ENCODE measurements at places on chromosomes 4 and X.

GRCh38 chr4:121952290-121952689 is 430 bp upstream of the TRPC3 start:
- no peak for DNase-seq

DNA sequence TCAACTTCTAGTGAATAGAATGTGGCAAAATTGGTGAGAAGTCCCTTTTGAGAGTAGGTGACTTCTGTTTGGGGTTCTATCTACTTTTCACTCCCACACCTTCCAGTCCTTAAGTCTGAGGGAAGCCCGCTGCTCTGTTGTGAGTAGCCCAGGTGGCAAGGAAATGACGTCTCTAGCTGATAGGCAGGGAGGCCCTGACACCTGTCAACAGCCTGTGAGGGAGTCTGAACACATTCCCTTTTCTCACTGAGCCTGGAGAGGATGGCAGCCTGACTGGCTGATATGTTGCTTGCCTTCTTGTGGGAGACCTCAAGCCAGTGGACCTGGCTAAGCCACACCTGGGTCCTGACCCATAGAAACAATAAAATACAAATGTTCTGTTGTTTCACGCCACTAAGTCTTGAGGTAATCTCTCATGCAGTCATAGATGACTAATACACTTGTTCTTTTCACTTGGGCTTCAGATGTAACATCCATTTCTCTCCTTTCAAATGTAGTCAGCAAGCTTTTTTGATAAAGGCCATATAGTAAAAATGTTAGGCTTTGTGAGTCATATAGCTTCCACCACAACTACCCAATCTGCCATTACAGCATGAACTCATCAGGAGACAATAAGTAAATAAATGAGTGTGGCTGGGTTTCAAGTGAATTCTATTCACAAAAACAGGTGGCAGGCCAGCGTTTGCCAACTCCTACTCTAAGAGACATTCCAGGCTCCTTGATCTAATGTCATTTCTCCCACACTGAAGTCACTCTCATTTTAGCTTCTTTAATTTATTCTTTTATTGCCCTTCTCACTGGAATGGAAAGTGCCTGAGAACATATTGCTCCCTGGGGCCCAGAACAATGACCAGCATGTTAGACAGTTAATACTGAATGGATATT is 265.1 kb upstream of the MAD2L1 start:
- no peak for DNase-seq

DNA sequence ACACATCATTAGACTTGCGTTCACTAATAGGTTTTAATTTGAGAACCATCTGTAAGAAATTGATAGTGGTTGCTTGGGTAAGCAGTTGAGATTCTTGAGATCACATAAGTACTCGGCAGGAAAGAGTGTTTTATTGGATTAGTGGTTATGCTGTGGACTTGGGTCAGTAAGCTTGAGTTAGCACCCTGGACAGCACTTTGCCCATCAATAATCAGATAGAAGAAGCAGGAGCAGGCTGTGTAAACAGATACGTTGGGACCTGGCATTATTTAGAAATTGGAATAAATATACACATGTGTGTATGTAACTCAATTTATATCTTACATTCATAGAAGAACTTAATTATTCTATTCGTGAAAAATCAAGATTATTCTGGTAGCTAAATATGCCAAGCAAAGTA is 357.5 kb upstream of the SMIM31 start:
- no peak for DNase-seq

DNA sequence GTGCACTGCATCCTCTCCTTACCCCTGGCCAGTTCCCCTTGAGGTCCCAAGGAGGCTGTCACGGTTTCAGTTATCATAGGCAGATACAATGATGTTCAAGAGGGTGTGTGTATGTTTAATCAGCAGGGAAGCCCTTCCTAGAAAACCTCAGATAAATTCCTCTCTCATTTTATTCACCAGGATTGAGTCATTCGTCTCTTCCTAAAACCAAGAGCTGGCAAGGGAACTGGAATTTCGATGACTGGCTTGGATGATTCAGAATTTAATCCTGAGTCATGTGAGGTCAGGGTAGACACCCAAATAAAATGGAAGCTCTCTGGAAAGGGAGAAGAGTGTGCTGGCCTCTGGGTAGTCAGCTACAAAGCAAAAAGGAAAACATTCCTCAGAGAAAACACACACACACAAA is 106.2 kb upstream of the RAPGEF2 start:
- DNase-seq = no peak

DNA sequence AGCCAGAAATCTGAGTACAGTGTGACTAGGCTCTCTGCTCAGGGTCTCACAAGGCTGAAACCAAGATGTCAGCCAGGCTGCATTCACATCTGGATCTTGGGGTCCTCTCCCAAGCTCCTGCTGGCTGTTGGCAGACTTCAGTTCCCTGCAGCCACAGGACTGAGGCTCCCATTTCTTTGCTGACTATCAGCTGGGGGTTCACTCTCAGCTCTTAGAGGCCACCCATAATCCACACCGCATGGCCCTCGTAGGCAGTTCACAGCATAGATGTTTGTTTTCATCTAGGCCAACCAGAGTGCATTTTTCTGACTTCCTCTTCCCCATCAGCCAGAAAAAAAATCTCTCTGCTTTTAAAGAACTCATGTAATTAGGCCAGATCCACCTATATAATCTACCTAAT is 8.2 kb upstream of the WDR44 start:
- DNase-seq = no peak

GRCh38 chrX:52865343-52865998 is 2.4 kb downstream of the XAGE3 start:
- no peak for DNase-seq

GRCh38 chr4:42159271-42160001 is 7.0 kb upstream of the BEND4 start:
- DNase-seq = no peak

GRCh38 chrX:17520016-17520615 is 145.1 kb downstream of the NHS start:
- no peak for DNase-seq

- DNase-seq = no peak
Observed at GRCh38 chrX:13077168-13077567, 32.7 kb upstream of the FAM9C start.

GRCh38 chr4:40702137-40702799 is 47.5 kb upstream of the NSUN7 start:
- no peak for DNase-seq

DNA sequence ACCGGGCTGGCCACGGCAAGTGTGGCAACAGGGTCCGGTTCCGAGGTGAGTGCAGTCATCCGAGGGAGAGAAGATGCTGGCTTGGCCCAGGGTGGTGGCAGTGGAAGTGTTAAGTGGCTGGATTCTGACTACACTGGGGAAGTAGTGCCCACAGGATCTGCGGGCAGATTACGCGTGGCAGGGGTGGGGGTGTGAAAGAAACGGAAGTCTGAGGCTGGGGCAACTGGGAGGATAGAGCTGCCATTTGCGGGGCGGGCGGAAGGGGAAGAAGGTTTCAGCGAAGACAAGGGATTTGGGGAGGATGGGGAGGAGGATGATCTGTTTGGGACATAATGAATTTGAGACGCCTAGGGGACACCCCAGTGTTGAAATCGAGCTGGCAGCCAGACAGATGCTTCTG is 5.3 kb downstream of the RS1 start:
- DNase-seq = no peak

- DNase-seq = no peak
Observed at GRCh38 chrX:37958525-37959211, 47.7 kb upstream of the SYTL5 start.

DNA sequence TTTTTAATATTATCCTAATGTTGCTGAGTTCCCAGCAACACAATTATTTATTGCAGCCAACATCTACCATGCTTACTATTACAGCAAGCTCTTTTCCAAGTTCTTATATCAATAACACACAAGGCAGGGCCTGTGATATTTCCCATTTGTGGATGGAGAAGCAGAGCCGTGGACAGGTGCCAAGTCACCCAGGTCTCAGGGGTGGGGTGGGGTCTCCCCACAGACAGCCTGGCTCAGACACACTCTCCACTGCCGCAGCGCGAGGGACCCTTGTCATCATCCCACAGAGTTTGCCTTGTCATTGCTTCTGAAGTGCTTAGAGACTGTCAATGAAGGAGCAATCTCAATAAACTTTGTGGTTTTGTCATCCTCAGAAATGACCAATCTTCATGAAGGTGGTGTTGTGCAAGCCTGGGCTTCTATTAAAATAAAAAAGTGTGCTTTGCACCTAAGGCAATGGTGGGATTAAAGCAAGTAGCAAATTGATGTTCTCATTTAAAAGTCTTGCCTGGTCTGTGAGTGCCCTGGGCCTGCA is 76.1 kb downstream of the SORBS2 start:
- DNase-seq = no peak

GRCh38 chrX:53088136-53088974 is 5.6 kb upstream of the KANTR start:
- DNase-seq = peak; percentile 52

GRCh38 chr4:37463033-37463856 is 218.7 kb downstream of the NWD2 start:
- DNase-seq = no peak

DNA sequence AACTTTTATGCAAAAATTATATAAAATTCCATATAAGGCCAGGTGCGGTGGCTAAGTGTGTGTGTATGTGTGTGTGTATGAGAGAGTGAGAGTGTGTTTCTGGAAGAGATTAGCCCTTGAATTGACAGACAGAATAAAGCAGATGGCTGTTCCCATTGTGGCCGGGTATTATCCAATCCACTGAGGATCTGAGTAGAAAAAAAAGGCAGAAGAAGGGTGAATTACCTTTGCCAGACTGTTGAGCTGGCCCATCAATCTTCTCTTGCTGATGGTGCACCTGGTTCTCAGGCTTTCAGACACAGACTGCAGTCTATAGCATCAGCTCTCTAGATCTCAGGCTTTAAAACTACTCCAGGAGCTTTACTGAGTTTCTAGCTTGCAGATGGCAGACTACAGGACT is 92.2 kb upstream of the SLIT2 start:
- DNase-seq = no peak

DNA sequence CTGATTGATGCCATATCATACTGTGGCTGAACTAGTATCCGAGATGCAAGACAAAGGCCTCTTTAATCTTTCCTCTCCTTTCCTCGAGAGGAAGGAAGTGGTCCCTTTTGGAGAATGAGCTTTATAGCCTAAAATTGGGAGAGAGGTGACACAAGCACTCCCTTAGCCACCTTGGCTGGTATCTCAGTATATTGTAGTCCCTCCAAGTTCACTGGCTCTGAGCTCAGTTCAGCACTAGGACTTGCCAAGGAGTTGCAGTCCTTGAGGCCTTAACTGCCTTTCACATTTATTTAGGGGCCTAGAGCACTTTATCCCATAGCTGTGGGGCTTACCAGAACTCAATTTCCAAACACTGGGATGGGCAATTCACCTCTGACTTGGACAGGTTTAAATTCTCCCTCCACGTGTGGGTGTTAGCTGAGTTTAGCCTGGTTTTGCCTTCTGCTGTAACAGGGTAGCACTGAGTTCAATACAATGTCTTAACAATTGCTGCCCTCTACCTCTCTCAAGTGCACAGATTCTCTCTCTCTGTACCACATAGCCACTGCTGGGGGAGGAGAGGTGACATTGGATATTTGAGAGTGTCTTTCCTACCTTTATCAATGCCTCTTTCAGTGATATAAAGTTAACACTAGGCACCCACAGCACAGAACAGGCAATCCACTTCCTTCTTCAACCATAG is 216.4 kb downstream of the TECRL start:
- DNase-seq = no peak

DNA sequence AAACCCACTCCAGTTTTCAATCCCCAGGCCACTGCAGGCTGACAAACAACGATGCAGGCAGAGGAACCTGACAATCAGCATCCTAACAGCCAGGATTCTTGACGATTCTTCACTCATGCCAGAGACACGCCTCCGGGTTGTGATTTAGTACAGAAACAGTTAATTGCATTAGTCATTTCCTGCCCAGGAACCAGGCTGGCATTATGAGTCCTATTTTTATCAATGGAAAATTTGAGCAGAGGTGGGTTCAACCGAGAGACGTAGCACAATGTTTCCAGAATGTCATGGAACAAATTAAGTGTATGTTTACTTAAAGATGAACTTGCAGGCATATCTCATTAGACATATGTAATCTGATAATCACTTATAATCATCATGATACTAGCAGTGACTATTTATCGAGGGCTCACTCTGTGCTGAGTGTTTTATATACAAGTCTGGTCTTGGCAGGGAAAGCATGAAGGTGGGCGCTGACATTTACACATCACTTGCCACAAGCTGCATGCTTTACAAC is 159.7 kb downstream of the NSUN7 start:
- DNase-seq = no peak

- no peak for DNase-seq
Observed at GRCh38 chrX:24243692-24244091, 70.2 kb downstream of the SUPT20HL2 start.

DNA sequence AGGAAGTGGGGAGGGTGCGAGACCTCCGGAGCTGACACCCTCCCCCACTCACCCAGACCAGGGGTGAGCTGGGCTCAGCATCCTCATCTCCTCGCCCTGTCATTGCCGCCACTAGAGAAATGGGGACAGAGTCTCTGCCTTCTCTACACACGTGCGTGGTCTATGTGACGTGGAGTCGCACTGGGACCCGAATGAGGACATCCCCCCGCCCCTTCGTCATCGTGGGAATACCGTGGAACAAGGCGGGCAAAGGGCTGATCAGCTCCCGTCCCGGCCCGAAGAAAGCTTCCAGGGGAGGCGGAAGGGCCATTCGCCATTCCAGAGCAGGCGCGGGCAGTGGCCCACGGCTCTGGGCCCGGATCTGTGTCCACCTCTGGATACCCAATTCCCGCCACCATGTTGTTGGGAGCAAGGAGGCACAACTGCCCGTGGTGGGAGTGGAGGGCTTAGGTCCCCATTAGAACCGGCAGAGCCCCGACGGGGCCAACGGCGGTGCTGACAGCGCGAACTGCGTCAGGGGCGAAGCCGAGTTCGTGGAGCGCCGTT is 12.0 kb downstream of the HMX1 start:
- no peak for DNase-seq

- DNase-seq = no peak
Observed at GRCh38 chr4:74159143-74159709, 1.3 kb downstream of the MTHFD2L start.

- DNase-seq = no peak
Observed at GRCh38 chr4:102452854-102453253, 48.3 kb upstream of the NFKB1 start.

DNA sequence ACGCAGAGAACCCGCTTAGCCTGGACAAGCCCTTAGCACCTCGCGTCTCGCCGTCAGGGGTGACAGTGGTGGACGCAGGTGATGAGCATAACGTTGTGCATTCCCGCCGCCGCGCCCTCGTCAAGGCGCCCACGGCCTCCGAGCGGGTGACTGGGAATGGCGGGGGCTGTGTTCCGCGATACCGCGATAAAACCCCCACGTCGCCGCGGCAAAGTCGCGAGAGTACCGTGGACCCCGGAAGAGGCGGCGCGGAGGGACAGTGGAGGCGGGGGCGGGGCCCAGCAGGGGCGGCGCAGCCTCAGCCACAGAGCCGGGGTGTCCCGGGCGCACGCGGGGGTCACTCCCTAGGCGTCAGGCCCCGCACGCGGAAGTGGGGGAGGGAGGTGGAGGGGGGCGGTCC is 53.8 kb downstream of the ZFYVE28 start:
- peak; percentile 40 for DNase-seq

- DNase-seq = no peak
Observed at GRCh38 chrX:17425136-17425535, 50.1 kb downstream of the NHS start.

- DNase-seq = no peak
Observed at GRCh38 chr4:44118971-44119680, 329.5 kb downstream of the KCTD8 start.

- DNase-seq = no peak
Observed at GRCh38 chr4:2545321-2546013, 9.0 kb downstream of the FAM193A start.

GRCh38 chr4:186852964-186853391 is 129.3 kb upstream of the FAT1 start:
- no peak for DNase-seq
